Nephron progenitor cell (in vitro differentiated cells): ENCODE measurements at places on chromosomes 6 and 20.

GRCh38 chr6:117409863-117410262, 15.9 kb downstream of the ROS1 start:
- no peak for DNase-seq

DNA sequence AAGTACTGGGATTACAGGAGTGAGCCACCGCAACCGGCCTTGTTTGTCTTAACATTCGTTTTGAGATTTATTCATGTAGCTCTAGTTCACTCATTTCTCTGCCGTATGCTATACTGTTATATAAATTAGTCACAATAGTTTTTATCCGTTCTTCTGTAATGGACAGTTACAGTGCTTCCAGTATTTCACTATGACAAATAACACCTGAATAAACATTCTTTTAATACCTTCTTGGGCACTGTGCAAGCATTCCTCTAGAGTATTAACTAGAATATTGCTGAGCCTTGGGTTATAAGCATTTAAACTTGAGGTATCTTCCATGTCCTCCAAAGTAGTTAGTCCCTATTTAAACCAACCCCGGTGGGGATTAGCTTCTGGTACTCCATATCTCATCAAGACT, 45.6 kb downstream of the STK38 start:
- no peak for DNase-seq

DNA sequence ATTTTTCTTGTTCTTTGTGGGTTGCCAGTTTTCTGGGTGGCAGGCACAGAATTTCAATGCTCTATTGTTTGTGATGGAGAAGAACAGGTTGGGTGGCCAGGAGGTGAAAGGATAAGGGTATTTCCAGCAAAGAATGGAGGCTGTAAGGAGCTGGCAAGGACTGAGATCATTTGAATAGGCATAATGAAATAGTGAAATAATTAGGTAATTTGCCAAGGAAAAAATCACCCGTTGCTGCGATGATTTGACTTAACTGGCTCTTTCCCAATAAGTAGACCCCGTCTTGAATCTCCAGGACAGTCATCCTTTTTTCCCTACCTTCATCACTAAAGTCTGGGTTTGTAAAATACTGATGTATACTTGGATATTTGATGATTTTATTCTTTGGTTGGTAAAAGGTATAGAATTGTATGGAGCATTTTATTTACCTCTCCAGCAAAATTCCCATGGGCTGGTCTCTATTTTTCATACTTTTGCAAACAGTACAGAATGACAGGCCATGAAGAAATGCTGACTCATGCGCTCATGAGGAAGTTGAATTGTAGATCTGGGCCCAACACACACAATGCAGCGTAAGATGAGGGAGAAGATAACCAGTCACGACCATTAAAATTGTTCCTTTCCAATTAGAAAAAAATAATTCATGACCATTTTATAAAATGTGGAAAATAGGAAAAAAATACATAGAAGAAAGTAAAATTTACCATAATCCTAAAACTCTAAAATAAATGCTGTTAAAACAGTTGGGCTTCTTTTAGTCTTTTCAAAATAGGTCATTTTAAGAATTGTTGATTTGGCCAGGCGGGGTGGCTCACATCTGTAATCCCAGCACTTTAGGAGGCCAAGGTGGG, 2.4 kb upstream of the GCNT2 start:
- no peak for DNase-seq

GRCh38 chr6:148293181-148293995, 49.2 kb upstream of the SASH1 start:
- DNase-seq: no peak

DNA sequence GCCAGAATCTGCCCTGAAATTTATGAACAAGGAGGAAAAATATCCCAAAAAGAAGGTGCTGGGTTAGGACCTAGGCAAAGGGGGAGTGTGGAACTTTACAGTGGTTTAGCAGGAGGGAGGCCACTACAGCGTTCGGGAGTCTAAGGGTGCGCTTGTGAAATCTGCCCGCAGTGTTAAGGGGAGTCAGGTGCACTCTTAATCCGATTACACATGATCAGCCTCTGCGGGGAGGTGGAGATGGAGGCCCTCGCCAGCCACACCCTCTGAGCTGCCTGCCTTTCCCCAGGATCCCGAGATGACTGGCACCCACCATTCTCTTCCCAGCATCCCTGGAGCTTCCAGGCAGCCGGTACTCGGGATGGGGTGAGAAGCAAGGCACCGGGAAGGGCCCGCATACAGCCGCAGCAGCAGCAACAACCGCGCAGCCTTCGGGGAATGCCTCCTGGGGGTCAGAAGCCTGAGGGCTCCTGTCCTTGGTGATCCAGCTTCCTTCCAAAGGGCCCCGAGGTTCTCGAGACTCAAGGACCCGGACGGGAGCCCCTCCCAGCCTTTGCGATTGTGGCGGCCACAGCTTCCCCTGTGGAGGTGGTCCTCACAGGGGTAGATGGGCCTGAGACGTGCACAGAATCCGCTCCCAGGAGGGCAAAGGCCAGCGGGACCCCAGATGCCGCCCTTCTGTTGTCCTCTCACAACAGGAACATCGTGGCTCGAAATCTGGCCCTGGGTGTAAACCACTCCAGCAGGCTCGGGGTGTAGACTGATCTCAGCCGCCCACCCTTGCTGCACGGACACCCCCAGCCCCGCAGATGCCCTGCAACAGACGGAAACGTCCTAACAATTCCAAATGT, 57.3 kb upstream of the CST7 start:
- no peak for DNase-seq

DNA sequence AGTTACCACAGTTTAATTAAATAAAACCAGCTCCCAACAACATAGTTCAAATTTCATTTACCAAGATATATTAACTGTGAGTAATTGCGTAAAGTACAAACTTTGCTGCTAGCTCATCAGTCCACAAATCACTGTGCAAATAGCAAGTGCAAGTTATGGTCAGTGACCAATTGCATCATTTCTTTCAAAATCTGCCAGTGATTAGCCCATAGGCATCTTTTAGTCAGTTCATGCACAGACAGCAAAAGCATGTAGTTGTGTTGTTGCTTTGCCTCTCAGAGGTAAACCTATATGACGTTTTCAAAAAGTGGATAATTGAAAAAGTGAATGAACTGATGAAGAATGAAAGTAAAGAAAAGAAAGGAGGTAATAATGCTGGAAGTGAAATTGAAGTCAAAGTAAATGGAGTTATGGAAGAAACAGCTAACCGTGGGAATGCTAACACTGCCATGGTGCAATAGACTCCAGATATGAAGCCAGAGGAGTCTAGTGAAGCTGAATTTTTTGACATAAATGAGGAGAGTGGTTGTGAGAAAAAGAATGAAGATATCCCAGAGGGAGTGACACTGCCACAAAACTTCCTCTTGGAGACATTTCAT, 36.5 kb downstream of the ENPP1 start:
- DNase-seq: no peak

DNA sequence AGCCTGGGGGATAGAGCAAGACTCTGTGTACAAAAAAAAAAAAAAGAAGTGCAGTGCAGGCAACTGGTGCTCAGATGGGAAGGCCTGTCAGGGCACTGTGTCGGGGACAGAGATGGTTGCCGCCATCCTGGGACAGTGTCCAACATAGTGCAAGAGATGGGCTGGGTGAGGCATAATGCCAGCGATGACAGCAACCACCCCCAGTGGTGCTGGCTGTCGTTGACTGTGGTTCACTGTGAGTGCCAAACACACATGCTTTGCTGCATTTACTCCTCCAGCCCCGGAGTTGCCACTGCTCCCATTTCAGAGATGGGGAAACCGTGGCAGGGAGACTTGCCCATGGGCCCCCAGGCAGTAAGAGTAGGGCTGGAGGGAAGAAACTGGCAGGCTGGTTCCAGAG, 5.2 kb upstream of the C20orf203 start:
- no peak for DNase-seq

GRCh38 chr6:124557873-124558272, 404.4 kb upstream of the RNF217 start:
- DNase-seq: no peak

GRCh38 chr20:7195704-7196103, 428.2 kb downstream of the BMP2 start:
- DNase-seq: no peak

DNA sequence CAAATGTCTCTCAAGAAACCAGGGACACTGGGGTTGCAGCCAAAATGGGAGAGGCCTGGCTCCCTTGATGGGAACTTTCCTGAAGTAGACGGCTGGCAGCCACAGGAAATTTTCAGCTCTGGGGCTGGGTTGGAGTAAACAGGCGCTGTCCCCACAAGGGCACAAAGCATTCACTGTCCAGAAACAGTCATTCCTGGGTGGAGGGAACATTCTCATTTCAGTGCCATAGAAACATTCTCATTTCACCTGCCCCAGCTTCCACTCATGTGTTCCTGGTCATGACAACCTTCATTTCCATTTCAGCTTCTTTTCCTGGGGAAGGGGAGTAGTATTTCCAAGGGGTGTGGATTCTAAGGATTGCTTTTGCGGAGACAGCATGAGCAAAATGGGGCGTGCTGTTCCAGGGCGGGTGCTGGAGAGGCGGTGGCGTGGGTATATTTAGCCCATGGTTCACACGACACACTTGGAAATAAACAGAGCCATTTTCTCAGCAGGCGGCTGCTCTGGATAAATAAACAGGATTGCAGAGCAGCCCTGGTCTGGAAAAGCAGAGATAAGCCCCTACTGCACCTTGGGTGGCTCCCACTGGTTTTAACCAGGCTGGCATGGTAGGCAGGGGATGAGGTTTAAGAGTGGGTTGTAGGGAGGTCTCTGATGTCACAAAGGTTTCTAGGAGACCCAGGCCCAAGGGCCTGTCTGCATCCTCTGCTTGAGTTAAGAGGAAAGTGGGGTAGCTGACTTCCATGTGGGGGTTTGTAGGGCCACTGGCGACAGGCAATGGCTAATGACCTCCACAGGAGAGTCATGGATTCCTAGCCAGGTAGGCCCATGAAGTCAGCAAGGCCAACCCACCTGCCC, 32.9 kb downstream of the COX4I2 start:
- no peak for DNase-seq

DNA sequence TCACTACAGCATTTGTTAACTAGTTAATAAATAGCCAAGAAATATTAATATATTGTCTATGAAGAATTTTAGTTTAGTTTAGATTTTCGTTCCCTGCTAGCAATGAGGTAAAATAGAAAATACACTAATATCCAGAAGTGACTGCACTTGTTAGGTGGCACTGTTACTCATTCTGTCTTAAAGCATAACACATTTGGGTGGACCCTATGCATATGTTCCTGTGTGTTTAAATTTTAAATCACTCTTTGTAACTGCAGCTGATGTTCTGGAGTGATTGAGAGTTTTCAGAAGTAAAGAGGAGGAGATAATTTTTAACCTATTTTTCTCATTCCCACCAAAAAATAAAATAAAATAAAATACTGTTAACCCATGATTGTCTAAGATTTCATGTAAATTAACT, 73.9 kb upstream of the SOX4 start:
- no peak for DNase-seq
